GDM1 (cell line): ENCODE measurements at places on chromosomes 2 and 18.
A peak's percentile ranks its signal among the peaks of the same experiment; 100 is the strongest.

GRCh38 chr2:231184319-231184718 lies 14.1 kb upstream of the ARMC9 start:
- no peak for DNase-seq

GRCh38 chr2:64727013-64727767 lies 73.5 kb upstream of the SERTAD2 start:
- peak; percentile 21 for DNase-seq

DNA sequence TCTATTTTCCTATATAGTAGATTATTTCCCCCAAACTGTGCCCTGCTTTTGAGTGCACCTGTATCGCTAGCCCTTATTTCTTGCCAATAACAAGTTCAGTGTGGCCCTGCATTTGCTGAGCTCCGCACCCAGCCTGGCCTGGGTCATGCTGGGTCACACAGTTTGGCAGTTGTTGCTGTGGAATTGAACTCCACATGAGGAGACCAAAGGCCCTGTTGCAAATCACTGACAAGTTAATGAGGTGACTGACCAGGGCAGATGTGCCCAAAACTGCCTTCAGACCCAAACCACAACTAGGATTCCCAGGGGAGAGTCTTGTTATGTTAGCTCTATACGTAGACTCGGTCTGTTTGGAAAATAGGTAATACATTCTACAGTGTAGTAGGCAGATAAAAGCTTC lies 31.0 kb downstream of the COL4A4 start:
- DNase-seq, result no peak

GRCh38 chr18:8982416-8983183 lies 119.9 kb upstream of the NDUFV2 start:
- no peak for DNase-seq

- no peak for DNase-seq
These were observed 925.0 kb upstream of the GYPC start for GRCh38 chr2:125730921-125731320.

DNA sequence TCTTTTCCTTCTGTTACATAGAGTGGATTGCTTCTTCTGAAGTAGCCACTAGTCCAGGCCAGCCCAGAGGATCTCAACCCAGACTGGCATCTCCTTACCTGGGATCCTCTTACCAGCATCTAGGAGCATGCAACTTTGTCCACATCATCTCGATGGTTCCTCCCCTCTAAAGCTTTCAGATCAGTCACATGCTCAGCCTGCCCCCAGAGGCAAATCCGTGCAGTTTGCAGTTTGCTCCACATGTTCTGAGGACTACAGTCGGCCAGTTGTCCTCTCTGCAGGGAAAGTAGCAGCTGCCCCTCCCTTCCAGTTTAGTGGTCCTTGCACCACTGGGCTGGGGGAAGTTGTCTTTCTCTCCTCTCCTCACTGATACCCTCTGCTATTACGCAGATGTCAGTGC lies 259.8 kb upstream of the APCDD1 start:
- no peak for DNase-seq

DNA sequence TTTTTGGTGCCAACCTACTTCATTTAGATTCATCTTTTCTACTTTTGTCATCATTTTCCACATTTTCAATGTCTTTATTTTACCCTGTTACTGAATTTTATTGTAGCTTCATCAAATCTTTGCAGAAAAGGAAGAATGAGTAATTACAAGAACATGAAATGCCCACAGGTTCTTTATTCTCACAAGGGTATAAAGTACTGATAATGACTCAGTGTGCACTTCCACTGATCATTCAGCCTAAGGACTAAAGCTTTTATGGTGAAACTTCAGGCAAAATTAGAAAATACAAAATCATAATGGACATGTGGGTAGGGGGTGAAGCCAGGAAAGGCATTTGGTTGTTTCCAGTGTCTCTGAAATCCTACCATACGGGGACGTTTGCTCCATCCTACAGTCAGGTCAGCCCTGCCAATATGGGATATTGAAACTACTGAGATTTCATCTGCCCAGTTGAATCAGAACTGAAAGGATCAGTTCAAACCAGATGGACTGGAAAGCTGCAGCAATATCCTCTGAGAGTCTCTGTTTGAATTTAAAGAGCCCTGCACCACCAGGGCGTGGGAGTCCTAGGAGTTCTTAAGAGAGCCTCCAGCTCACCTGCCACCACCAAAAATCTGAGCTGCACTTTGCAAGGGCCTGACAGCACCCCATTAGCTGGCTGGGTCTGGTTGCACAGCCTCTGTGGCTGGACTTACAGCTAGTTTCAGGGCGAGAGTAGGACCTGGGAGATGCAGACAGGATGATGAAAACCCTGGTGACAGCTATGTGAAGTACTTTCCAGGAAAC lies 390.4 kb downstream of the CMPK2 start:
- DNase-seq, result no peak

GRCh38 chr2:62010632-62011256 lies 105.3 kb downstream of the COMMD1 start:
- no peak for DNase-seq

DNA sequence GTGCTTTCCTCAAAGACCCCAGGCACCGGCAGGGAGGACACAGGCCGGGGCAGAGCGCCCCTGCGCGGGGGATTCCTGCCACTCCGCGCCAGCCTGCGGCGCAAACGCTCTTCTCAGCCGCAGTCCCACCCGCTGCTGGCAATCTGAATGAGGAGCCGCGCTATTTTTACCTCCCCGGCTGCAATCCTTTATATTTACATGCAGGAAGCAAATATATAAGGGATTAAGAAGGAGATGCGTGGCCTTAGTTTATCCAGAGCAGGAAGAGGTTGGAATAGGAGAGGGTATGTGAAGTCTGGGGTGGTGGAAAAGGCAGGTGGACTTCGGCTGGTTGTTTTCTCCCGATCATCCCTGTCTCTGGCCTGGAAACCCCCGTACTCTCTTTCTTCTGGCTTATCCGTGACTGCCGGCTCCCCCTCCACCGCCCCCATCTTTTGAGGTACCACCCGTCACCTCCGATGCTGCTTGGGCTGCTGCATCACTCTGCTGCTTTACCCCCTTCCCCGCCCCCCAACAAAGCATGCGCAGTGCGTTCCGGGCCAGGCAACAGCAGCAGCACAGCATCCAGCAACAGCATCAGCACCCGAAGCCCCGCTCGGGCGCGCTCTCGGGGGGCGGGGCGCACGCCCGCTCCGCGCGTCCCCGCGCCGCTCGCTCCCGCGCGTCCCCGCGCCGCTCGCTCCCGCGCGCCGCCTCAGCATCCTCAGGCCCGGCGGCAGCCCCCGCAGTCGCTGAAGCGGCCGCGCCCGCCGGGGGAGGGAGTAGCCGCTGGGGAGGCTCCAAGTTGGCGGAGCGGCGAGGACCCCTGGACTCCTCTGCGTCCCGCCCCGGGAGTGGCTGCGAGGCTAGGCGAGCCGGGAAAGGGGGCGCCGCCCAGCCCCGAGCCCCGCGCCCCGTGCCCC lies at the start of gene ADAM23:
Gene ADAM23, plus strand, starts transcription at position 700 of the 902 bp plus-strand sequence. CDS start 335 bp downstream, outside the sequence.
- DNase-seq, result no peak

- no peak for DNase-seq
These were observed 784 bp downstream of the WDR33 start for GRCh38 chr2:127810156-127810618.

- DNase-seq, result no peak
These were observed 94.6 kb upstream of the ITGA4 start for GRCh38 chr2:181362561-181362960.

- no peak for DNase-seq
These were observed 45.2 kb upstream of the SULT1C3 start for GRCh38 chr2:108194409-108195132.

GRCh38 chr2:157940024-157940423 lies 63.9 kb upstream of the ACVR1 start:
- DNase-seq, result no peak

DNA sequence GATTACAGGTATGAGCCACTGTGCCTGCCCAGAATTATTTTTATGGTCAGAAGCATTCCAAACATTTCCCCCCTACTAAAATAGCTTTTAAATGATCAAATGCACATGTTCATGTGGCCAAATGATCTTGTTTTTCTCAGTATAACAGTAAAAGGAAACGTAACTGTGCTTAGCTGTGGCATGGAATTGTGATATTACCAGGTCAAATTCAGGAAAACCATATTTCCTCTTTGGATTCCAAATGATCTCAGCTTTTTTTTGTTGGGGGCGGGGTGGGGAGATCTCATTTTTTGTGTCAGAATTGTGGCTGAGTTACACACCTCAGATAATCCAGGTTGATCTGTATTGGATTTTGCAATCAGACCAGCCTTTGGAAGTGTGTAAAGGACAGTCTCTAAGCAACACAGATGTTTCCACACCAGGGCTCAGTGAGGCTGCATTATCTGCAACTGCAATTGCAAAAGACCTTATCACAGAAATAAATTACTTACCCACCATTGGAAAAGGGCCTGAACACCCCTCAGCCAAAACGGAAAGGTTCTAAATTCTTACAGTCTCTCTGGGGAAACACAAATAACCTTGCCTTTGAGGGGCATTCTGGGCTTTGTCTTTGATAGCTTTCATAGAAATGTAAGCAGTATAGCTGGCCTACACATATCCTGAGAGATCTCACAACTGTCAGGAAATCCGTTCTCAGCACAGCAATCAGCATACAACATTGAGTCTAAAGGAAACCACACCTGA lies 8.4 kb downstream of the CASP10 start:
- DNase-seq, result peak; percentile 30

GRCh38 chr2:236165842-236166795 lies 2.1 kb downstream of the GBX2 start:
- no peak for DNase-seq

DNA sequence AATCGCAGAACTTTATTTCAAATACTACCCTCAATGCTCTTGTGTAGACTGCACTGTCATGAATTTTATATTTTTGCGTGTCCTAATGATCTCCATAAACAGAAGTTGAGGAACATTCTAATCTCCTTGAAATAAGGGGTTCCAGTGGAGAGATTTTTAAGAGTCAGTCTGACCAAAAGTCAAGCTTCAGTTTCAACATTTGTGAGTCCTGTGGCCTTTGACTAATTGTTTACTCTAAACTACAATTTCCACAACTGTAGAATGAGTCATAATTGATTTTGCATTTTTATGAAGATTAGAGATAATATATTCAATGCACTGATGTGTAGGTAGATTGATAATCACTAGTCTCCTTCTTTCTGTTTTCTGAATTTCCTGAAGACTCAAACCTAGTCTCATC lies 720.3 kb upstream of the ID2 start:
- no peak for DNase-seq

- no peak for DNase-seq
These were observed 181.6 kb downstream of the PARD3B start for GRCh38 chr2:204726831-204727230.

GRCh38 chr2:1995987-1996386 lies 251.7 kb upstream of the PXDN start:
- peak; percentile 87 for DNase-seq

GRCh38 chr2:100812573-100812972 lies 7.4 kb upstream of the NPAS2 start:
- no peak for DNase-seq

DNA sequence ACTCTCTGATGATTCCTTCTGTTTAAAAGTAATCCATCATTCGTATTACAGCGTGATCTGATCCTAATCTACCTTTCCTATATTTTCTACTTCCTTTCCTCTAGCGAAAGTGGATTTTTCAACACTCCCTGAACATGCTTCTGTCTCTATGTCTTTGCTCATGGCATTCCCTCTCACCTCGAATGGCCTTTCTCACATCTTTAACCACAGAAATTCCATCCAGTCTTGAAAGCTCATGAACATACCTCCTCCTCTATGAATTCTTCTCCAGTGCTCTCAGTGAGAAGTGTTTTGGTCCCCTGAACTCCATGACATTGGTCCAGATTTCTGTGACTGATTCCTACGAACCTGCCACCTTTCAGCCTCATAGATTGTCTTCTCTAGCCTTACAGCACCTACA lies 323.2 kb downstream of the RAD51AP2 start:
- no peak for DNase-seq

DNA sequence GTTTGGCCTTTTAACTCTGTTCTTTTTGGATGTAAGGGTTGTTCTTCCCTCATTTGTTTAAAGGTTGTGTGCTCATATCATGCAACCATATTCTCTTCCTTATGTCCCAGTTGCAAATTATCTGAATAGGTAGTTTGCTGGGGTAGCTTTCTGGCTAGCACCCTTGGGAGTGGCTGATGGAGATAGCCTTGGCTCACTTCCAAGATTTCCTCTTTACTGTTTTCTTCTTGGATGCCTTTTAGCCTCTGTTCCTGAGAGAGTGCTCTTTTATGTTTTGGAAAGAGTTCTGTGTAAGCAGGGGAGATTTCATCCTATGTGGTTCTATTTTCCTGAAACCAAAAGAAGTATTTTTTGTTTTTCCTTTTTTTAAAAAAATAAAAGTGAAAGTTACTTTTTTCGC lies 25.4 kb downstream of the USP14 start:
- no peak for DNase-seq

DNA sequence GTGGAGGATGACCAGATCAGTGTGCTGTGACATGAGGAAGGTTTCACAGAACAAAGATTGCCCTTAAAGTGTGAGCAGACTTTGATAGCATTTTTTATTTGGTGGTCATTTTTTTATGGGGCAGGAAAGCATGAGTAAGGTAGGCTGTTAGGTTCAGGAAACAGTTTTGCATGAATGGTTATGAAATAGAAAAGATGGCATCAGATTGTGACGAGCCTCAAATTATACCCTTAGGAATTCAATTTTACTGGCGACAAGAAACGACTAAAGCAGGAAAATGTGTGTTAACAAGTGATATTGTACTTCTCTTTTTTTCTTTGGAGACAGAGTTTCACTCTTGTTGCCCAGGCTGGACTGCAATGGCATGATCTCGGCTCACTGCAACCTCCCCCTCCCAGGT lies 44.7 kb downstream of the PIK3C3 start:
- peak; percentile 43 for DNase-seq

GRCh38 chr2:129782633-129782990 lies 196.9 kb upstream of the RAB6C start:
- no peak for DNase-seq

DNA sequence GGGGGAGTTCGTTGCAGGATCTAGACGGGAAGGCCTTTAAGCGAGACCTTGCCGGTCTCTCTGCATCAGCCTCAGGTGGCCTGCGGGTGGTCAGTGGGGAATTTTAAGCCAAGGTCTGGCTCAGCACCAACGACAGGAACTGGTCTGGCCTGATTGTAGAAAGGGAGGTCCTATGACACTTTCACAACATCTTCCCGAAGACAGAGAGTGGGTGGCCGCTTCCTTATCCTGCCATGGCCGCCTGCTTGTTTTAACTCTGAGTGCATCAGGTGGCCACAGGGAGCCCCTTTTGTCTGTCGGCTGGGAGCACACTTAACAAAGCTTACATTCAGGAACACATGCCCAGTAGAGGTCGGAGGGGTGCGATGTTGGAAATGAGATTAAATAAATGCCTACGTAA lies 363.7 kb upstream of the MYT1L start:
- DNase-seq, result no peak

GRCh38 chr2:70733646-70734180 lies 34.3 kb downstream of the ADD2 start:
- no peak for DNase-seq
